ENCODE measurements at places on chromosomes 5 and 9. TPM values are rescaled to one million over a fixed set of nuclear protein-coding genes. Genes with fewer than 3 reads are reported as not detected.

The IL33 gene
- 0.61 TPM for total RNA-seq

The AGXT2 gene
- not detected for total RNA-seq

The CARTPT gene
- total RNA-seq, result not detected

The CSF1R gene
- 0.31 TPM for total RNA-seq

The DBH gene
- total RNA-seq, result not detected

The RAB3C gene
- total RNA-seq, result not detected

The ZCCHC9 gene
- total RNA-seq, result 31.5 TPM

The PCDHGA4 gene
- total RNA-seq, result 0.13 TPM

The SPINK6 gene
- 0.75 TPM for total RNA-seq

The HRH2 gene
- total RNA-seq, result 0.34 TPM

The CLIC3 gene
- total RNA-seq, result 5.6 TPM

The FAM200C gene
- 1.8 TPM for total RNA-seq

The C6 gene
- not detected for total RNA-seq

The CANX gene
- 304 TPM for total RNA-seq

The SLC36A2 gene
- not detected for total RNA-seq

The SVEP1 gene
- total RNA-seq, result 1.7 TPM

Data from A549 treated with AZD2906 at 1 μM for 4 hours (cell line).